ENCODE measurements at places on chromosomes 5 and 9. TPM values are rescaled to one million over a fixed set of nuclear protein-coding genes. Genes with fewer than 3 reads are reported as not detected.

DNA sequence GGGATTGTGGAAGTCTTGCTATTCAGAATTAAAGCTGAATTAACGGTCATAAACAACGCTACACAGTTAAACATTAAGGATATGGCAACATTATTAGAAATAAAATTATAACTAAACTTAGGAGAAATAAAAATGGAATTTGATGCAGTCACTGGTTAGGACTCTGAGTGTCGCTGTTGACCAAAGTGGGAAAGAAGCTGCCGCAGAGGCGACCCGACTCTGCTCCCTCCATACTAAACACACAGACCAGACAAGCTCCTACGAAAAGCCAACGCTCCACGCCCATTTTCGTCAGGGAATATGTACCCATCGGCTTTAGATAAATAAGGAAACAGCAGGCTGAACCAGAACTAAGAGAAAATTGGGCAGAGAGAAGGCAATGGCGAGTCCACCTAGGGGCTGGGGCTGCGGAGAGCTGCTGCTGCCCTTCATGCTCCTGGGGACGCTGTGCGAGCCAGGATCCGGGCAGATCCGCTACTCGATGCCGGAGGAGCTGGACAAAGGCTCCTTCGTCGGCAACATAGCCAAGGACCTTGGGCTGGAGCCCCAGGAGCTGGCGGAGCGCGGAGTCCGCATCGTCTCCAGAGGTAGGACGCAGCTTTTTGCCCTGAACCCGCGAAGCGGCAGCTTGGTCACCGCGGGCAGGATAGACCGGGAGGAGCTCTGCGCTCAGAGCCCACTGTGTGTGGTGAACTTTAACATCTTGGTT is at the start of gene PCDHGA5:
PCDHGA5 (plus strand) TSS at position 211 of the 709 bp plus-strand sequence; CDS start at position 380, 169 bp downstream.
- peak; percentile 35 for DNase-seq

DNA sequence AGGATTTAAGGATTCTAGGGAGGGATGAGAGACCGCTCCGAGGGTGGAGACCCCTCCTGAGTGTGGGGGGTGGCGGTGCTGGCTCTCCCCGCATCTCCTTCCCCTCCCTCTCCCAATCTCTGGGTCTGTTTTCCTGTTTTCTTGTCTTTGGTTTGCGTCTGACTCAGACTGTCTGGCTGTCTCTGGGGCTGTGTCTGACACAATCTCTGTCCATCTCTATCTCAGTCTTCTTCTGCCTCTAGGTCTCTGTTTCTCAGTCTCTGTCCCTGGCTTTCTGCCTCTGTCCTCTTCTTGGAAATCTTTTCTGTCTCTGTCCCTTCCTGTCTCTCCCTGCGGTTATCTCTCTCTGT is 196 bp upstream of the GRM6 start:
- DNase-seq, result no peak

- no peak for DNase-seq
Observed at GRCh38 chr5:125480911-125481310, 734.5 kb upstream of the ZNF608 start.

- no peak for DNase-seq
Observed at GRCh38 chr5:94893412-94894135, 275.1 kb downstream of the SLF1 start.

GRCh38 chr9:100126423-100126822 is 27.4 kb downstream of the INVS start:
- no peak for DNase-seq

DNA sequence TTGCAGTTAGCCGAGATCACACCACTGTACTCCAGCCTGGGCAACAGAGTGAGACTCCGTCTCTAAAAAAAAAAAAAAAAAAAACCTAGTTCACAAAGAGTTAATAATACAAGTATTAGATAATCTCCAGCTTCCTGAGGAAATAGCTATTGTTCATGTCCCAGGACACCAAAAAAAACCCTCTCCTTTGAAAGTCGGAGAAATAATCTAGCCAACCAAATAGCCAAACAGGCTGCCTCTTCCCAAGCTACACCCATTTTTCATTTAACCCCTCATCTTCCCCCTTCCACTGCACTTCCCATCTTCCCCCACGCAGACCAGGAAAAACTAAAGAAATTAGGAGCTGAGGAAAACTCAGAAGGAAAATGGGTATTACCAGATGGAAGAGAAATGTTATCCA is 23.6 kb downstream of the CNOT8 start:
- no peak for DNase-seq

DNA sequence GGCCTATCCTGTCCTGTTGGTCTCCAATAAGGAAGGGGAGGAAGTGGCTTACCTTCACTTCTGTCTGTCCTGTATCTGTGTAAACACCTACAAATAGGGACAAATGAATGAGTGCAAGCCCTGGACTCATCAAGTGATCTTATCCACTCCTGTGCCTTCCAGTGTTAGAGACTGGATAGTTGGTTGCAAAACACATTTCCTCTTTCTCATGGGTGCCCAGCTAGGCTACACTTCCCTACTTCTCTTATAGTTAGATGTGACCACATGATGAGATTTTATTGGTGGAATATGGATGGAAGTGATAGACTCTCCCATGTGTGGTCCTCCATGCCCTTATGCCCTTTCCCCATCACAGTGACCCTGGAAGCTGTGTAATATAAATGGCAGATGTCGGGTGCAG is 16.9 kb upstream of the PFDN1 start:
- no peak for DNase-seq

The FGD3 gene
- 3.2 TPM for total RNA-seq

The TAF1L gene
- not detected for total RNA-seq

The GABBR2 gene
- 0.62 TPM for total RNA-seq

The UNC5A gene
- total RNA-seq, result 0.22 TPM

The CATSPER3 gene
- 0.74 TPM for total RNA-seq

The PKD2L2 gene
- 0.55 TPM for total RNA-seq

The GPR151 gene
- total RNA-seq, result not detected
